ENCODE measurements at places on chromosomes 3 and 15.

DNA sequence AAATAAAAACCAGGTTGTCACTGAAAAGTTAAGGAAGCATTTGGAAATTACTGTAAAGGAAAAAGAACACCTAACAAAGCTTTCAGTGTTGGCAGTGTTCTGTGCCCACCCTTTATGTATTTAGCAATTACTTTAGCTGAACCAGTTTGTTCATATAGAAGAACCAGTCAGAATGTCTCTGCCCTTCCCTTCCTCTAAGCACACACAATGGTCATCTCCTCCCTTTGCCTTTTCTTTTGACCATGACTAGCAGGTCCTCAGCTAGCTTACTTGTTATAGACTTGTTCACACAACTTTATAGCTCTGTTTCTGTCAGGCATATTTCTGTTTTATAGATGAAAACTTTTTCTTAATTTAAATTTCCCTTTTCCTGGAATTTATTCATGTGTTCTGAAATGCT, 59.6 kb downstream of the AKAP13 start:
- DNase-seq, result no peak

DNA sequence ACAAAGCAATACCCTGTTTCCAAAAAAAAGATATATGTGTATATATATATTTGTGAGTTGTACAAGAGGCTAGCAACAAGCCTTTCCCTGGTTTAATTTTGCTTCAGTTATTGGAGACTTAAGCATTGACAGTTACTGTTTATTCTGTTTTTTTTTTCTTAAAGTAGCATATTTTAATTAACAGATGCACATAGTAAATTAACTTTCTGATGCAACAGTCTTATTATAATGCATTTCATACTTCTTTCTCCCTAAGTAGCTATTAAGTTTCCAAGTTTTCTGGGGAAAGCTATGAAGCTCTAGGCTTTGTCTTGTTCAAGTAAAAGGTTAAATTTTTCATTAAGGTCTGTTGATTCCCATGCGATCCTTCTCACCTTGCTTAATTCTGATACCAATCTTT, 17.9 kb downstream of the PRKCI start:
- no peak for DNase-seq

DNA sequence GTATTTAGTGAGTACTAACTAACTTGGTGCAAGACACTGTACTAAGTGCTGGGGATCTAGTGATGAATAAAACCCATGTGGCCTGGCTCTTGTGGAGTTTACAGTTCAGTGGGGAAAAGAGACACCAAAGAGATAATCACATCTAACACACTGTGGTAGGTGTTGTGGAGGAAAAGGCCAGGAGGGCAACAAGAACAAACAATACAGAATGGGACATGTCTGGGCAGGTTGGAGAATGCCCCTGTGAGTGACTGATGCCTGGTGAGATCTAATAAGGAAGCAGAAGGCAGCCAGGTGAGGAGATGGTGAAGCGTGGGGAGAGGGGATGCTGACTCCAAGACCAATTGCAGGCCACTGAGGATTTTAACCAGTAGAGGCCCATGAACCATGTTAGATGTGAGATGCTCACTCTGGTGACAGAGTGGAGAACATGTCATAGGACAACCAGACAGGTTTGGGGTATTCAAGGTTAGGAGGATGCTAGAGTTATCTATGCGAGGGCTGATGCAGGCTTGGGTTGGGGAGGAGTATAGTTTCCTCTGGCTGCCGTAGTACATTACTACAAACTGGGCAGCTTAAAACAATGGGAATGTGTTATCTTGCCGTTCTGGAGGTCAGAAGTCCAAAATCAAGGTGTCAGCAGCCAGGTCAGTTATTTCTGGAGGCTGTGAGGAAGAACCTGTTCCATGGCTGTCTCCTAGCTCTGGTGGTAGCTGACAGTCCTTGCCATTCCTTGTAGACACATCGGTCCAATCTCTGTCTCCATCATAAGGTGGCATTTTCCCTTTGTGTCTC, 81.4 kb downstream of the ARNT2 start:
- DNase-seq, result no peak

DNA sequence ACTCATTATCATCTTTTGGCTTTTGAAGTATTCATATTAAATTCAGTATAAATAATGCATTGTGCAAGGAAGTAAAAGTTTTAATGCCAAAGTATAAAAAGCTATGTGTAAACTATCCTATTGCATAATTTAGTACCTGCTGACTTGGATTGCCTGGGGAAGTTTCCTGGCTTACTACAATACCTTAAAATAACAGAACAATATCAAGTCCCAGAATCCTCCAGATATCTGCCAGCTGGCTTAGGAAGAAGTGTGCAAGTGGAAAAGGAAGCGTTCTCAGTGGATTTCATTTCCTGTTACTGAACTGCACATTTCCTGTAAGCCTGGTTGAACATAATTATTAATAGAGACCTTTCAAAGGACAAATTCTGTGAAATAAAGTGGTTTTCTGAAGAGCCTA, 236.7 kb downstream of the ADAMTSL3 start:
- no peak for DNase-seq

- no peak for DNase-seq
Measured at GRCh38 chr3:43817825-43818224, 127.1 kb downstream of the ABHD5 start.

DNA sequence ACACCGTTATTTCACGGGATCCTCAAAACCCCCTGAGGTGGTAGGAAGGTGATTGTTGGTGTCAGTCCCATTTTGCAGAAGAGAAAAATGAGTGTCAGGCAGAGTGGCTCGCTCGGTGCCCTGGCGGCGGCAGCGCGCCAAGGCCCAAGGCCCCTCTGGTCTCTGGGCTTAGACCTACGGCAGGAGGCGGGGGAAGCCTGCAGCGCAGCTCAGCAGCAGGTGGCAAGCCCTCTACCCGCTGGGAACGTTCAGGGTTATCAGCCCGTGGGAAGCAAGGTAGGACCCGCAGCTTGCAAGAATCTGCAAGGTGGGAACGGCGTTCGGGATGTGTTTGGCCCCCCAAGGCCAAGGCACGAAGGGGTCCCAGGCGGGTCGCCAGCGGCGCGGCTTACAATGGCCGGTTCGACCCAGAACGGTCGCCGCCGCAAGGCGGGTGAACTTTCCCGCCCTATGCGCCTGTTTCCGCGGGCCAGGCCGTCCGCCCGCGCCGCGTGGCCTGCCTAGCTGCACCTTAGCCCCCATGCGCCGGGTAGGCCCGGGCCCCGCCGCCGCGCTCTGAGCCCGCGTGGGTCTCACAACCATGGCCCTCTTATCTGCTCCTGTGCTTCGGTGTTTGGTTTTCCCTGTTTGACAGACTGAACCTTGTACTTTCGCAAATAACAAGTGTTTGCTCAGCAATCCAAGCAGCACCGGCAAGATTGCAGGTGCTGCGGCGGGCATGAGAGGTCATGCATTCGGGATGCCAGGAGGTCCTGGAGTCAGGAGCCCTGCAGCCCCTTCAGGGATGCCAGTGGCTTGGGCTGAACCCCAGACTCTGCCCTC, 39.7 kb downstream of the CCNL1 start:
- DNase-seq, result no peak

- DNase-seq, result no peak
Measured at GRCh38 chr3:6862041-6862879, 1.3 kb downstream of the GRM7 start.

DNA sequence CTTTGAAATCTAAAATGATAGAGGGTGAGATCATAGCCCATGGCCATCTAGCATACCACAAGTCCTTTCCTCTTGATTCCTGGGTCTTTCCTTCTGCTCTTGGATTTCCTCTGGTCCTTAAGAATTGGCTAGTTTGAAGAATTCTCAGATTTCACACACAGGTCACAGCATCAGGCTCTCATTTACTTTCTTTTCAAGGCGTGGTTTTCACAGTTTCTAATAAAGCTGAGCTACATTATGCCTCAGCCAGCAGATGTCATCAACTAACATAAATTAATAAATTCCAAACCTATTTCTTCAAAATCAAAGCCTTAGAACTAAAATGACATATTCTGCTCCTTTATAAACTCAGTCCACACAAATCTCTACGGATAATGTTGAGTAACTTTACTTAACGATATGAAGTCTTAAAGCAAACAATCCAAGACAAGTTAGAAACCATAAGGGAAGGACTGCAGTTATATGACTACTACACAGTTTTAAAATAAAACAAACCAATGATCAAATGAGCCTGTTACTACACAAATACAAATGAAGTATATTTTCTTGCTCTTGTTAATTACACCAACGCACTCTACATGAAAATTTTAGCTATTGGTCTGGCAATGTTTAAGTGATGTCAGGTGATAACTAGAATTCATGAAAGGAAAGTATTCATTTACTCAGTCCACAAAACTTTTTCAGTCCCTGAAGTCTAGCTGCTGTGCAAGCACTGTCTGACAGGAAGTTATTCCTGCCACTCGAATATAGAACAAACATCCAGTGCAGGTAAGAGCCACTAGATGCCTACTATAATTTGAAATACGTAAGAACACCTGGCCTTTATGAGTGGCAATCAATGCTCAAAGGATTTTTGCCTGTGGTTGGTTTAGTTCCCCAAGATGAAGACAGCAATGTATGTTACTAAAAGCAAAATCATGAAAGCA, 9.2 kb downstream of the CCDC14 start:
- no peak for DNase-seq

- no peak for DNase-seq
Measured at GRCh38 chr3:10702961-10703740, 112.9 kb upstream of the SLC6A11 start.

- DNase-seq, result no peak
Measured at GRCh38 chr15:45157974-45158373, 28.2 kb downstream of the DUOX1 start.

DNA sequence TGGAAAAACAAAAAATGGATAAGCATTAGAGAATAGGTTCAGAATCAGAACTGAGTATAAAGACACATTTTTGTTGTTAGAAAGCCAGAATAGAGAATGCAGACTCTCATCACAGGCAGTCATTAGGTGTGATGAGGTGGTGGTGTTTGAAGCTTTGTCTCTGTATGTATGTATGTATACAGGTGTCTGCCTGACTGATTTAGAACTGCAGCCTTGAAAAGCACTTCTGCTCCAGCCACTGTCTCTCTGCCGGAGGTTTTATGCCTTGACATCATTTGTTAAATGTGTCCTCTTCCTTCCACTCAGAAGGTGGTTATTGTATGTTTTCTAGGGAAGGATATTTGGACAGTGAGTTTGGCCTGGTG, 80.7 kb upstream of the ZBED2 start:
- DNase-seq, result no peak

DNA sequence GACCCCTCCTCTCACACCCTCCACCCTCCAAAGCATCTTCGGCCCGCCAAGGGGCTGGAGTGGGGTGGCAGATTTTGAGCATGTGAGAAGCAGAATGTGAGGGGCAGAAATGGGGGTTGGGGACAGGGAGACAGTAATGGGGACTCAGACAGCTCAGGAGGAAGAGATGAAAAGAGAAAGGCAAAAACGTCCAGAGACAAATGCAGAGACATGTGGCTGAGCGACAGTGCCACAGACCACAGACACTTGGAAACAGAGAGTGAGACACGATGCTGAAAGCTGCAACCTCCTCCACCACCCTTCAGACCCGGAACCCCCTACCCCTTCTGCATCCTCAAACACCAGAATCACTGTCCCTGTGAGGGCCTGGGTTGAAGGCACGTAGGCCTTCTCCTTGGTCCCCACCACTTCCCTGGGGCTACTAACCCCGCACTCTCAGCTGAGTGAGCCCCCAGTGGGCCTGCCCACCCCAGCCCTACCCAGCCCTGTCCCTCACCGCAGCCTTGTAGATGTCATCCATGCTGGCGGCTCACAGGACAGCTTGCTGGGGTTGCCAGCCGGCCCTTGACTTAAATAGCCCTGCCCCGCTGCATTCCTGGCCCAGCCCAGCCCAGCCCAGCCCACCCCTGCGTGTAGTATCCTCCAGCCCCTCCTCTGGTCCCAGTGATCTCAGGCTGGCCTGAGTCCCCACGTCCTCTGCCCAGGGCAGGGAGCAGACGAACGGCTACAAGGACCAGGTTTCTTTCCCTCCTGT, at the start of gene TNNC1:
Gene TNNC1 (minus strand): TSS at position 546 of the 754 bp plus-strand sequence. CDS start 26 bp downstream, at position 520.
- DNase-seq, result no peak

DNA sequence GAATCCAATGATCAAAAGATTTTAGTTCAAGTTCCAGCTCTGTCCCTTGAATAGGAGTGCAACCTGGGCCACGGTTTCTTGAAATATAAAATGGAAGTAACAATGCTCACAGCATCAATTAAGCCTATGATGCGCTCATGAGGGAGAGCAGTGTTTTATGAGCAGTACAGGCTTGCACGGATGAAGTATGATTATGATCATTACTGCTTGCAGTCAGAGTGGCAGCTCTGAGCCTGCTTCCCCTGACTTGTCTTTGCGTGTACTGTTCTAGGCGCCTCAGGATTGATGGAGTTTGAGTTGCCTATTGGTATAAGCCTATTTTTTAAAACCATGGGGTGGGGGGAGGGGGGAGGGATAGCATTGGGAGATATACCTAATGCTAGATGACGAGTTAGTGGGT, 37.0 kb downstream of the ITGB5 start:
- DNase-seq, result no peak

- no peak for DNase-seq
Measured at GRCh38 chr3:20458994-20459716, 273.1 kb upstream of the SGO1 start.

GRCh38 chr3:81726735-81727134, 34.7 kb downstream of the GBE1 start:
- DNase-seq, result no peak

DNA sequence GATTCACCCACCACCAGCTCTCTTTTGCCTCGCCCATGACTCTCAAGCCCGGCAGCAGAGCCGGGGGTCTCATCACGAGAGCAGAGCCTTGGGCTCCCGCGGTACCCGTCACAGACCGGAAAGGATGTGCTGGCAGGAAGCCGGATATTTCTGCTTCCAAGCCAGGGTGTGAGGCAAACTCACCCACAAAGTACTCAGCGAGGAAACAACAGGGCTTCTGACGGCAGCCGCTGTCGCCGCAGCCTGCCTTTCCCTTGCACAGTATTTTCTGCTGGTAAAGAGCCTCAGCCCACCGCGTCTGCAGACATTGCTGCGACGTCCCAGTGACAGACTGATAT, 119.9 kb downstream of the NSMCE3 start:
- no peak for DNase-seq

- no peak for DNase-seq
Measured at GRCh38 chr3:33883951-33884561, 85.6 kb downstream of the PDCD6IP start.

DNA sequence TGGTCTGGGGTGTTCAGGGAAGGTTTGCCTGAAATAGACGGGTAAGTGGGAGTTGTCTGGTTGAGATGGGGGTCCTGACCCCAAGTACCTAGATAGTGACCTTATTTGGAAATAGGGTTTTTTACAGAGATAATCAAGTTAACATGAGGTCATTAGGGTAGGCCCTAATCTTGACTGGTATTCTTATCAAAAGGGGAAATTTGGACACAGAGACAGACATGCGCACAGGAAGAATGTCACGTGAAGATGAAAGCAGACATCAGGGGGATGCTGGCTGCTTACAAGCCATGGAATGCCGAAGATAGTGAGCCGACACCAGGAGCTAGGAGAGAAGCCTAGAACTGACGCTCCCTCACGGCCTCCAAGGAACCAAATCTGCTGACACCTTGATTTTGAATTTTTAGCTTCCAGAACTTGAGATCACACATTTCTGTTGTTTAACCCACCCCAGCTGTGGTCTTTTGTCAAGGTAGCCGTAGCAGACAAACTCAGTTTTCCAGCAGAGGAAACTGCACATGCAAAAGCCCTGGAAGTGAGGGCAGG, 17.1 kb downstream of the BHLHE40 start:
- DNase-seq, result no peak
